ENCODE measurements at places on chromosomes 1 and 21.

- DNase-seq = no peak
Observed at GRCh38 chr1:29227511-29227910, 3.2 kb downstream of the MECR start.

- DNase-seq = no peak
Observed at GRCh38 chr1:158017800-158018595, 24.6 kb downstream of the KIRREL1 start.

GRCh38 chr1:23483321-23484252 lies at the start of gene ASAP3:
TSS of gene ASAP3 (minus strand) at chr1:23484179. CDS start at chr1:23484133, 46 bp downstream.
- DNase-seq = no peak

GRCh38 chr1:44655609-44656008 lies 18.7 kb downstream of the TMEM53 start:
- DNase-seq = no peak

DNA sequence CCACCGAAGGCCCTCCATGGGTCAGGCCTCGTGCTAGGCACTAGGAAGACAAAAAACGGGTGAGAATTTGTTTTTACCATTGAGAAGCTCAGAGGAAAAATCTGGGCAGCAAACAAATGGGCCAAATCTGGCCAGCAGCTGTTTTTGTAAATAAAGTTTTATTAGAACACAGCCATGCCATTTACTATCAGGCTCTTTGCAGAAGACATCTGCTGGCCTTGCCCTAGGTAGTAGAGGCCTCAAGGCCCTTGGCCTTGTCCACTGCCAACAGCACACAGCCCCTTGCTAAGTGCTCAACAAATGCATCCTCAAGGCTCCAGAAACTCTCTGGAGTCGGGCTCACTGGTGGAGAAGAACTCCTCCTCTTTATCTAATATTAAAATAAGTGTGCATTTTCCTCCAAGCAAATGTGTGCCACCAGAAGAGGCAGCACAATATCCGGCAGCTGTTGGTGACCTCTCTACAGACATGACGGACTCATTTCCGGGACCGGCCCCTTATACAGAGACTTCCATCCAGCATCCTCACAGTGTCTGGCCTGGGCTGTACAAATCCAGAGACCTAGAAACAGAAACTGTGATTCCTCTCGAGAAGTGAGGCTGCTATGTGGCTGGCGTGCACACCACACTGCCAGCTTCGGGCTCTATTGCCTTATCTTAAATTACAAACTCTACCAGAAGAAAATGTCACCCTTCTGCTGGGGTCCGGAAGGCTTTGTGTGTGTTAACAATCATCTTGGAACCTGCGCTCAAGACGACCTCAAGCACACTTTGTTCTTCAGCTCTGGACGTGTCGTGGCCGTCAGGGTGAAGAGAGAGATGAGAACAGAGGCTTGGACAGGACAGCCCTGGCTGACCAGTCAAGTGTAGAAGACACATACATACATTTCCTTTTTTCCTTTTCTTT lies 203.9 kb downstream of the TOMM20 start:
- DNase-seq = no peak

DNA sequence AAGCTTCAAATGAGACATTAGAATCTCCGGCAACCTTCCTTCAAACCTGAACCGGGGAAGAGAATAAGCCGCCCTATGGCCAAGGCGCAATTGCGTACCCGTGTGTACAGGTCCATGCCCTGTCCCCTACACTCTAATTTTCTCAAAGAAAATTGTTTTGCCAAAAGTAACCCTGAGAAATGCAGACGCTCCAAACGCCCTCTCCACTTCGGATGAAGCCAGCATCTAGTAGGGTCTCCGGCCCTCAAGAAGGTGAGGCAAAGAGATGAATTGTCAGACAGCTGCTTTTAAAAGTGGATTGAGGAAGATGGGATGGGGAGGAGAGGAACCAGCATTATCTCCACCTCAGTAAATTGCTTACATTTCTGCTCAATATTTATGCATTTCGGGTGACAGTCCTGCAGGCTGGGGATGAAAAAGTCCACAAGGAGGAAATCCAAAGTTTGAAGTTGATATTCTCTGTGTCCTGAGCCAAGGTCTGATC lies 630 bp upstream of the LHX9 start:
- no peak for DNase-seq

DNA sequence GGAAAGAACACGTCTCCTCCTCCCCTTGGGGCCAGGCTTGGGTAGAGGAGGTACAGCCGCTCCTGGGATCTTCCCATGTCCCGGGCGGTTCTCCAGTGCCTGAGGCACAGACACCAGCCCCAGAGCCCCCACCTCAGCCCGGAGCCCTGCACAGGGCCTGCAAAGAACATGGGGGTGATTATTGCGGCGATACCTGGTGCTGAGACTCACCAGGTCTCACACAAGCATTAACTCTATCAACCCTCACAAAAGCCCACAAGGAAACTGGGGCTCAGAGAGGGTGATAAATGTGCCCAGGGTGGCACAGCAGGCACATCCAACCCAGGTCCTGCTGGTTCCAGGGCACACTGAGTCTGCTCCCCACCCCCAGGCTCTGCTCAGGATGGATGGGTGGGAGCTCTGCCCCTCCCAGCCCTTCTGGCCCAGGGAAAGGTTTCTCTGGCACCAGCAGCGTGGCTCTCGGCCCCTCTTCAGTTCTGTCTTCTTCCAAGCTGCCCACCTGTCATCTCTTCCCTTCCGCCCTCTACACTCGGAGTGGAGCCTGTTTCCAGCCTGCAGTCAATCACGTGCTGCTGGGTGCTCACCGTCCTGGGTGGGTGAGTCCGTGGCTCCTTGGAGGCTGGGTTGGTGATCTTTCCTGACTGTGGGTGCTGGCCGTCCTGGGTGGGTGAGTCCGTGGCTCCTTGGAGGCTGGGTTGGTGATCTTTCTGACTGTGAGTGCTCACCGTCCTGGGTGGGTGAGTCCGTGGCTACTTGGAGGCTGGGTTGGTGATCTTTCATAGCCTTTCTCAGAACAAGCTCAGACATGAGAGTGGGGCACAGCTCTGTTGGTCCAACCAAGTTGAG lies 53.6 kb upstream of the AJAP1 start:
- DNase-seq = no peak

DNA sequence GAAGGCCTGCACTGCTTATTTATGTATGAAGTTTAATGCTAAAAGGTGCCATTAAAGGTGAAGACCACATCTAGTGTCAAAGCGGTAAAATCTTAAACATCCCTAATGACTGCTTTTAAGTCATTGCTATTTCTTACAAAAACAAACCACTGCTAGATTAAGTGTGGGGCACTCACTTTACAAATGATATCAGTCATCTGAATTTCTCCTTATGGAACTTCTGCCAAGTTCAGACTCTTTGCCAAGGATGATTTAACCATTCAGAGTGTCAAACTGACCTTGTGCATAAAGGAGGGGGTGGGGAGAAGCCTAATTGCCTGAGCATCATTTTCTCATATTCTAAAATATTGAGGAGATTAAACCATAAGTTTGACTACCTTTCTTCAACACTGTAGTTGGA lies 271.5 kb downstream of the TGFB2 start:
- DNase-seq = no peak

- no peak for DNase-seq
Observed at GRCh38 chr1:159051436-159051835, 25.1 kb downstream of the AIM2 start.

DNA sequence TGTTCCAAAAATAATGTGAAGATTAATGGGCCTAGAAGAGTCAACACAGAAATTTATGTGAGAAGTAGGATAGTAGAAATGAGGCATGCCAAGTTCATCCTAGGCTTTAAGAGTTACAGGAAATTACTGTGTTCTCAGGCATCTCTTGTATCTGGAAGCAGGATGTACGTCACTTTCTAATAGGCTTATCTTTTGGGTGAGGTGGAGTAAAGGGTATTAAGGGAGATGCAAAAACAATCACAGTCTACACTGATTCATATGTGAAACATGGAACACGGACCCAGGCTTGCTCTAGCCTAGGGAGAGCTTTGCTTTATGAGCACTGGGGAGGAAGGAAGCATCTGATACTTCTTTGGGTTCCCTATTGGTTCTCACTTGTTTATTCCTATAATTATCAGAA lies 84.5 kb upstream of the RGS4 start:
- DNase-seq = no peak

DNA sequence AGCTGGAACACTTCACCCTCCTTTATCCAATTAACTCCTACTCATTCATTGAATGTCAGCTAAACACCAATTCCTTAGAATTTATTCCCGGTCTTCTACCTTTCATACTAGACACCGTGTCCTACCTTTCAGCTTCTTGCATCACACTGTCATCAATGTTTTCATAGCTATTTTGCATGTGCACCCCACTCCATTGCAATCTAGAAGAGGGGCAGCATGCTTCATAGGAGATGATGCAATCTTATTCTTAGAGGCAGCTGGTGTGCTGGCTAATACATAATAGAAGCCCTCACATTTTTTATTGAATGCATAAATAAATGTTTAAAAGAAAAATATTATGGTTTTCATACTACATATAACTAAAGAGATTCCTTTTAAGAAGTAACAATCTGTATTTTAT lies 123.6 kb downstream of the DSCAM start:
- DNase-seq = no peak

- DNase-seq = no peak
Observed at GRCh38 chr1:65235867-65236805, 73.2 kb upstream of the DNAJC6 start.

DNA sequence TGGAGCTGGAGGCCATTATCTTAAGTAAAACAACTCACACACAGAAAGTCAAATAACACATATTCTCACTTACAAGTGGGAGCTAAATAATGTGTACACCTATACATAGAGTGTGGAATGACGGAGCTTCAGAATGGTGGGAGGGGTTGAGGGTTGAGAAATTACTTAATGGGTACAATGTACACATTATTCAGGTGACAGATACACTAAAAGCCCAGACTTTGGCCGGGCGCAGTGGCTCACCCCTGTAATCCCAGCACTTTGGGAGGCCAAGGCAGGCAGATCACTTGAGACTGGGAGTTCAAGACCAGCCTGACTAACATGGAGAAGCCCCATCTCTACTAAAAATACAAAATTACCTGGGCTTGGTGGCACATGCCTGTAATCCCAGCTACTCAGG lies 24.9 kb upstream of the LRIG2 start:
- no peak for DNase-seq

DNA sequence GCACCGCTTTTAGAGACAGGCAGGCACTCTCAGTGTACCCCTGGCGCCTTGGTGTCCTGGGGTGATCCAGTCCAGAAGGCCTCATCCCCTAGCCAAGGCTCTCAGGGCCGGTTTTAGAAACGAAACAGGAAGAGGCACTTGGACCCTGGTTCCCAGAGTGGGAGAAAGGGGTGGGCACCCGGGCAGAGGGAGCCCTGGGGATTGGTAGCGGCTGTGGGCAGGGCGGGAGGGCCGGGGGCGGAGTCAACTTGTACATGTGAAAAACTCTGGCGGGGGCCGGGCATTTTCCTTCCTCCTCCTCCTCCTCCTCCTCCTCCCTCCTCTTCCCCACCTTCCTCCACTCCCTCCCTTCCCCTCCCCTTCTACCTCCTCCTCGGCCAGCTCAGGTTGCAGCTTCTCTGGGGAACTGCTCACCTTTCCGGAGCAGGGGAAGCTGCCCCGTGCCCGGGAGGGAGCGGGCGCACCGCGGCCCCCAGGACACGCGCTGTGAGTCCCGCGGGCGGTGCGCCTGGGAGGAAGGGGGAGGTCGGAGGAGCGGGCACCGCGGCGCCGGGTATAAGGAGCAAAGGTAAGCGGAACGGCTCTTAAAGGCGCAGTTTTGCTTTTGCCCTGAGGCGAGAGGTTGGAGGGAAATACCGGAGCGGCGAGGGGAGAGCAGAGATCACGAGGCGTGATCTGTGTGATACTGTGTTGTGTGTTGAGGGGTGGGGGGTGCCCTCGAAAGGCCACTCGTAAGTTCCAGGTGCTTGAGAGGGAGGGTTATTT lies at the start of gene CDK18:
CDK18 (plus strand) TSS at position 359 of the 765 bp plus-strand sequence. CDS start 18,499 bp downstream, outside the sequence.
- DNase-seq = no peak

DNA sequence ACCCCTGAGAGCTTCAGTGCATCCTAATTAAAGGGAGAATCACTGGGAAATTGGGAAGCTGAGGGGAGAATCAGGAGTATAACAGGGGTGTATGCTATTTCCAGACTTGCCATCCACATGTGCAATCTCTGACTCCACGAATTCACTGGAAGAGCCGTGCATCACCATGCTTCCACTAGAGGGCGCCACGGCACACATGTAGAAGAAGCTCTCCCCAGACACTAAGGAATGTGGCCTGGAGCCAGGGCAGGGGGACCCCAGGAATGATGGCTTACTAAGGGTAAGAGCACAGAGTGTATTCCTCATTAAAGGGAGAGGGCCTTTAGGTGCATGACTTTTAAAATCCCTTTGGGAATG lies 81.5 kb downstream of the ABCA4 start:
- no peak for DNase-seq

DNA sequence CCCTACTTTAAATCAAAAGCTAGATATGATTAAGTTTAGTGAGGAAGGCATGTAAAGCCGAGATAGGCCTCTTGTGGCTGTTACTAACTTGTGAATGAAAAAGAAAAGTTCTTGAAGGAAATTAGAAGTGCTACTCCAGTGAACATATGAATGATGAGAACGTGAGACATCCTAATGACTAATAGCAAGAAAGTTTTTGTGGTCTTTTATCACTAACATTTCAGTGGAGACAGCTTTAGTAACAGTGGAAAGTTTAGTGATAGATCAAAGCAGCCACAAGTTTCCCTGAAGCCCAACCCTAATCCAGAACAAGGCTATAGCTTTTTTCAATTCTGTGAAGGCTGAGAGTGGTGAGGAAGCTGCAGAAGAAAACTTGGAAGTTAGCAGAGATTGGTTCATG lies 73.6 kb upstream of the LRRC8B start:
- DNase-seq = no peak

DNA sequence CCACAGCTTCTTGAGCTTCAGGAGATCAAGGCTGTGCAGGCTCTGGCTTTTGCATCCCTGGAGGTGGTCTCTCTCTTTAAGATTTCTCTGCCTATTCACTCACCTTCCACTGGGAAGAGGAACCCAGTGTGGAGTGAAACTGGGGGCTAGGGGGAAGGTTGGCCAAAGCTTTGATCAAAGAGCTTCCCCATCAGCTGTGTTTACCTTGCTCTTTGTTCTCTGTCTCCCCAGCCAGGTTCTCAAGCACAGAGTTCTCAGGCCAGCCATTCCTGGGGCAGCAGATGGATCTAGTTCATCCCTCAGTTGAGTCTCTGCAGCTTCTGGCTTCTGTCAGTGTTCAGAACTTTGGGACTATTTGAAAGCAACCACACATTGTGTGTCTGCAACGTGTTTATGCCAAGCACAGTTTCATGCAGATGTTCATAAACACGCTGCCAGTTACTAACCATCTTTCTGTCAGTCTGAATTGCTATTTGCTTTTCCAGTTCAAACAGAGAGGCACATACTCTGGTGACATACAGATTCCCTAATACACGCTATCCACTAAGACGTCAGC lies 17.2 kb upstream of the MRPS14 start:
- DNase-seq = no peak

DNA sequence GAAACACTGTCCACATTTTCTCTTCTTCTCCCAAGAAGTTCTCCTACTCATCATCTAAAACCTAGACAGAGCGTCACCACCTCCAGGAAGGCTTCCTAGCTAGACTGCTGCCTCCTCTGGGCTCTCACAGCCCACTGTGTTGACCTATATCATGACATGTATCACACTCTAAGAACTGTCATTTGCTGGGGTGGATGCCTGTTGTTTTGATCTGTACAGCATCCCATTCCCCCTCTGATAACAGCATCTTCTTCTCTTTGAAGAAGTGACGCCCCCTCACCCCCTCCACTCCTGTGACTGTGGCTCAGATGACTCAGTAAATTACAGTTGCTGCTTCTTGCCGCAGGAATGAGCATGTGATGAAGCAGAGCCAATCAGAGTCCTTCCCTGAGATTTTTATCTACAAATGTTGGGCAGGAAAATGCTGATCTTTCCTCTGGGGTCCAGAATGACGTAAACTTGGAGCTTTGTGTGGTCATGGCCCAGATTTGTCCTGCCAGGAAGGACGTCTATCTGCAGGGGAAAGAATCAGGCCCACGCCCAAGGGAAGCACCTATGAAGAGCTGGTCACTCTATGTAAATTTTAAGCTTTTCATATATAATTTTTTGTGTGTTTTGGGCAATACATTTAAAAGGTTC lies 28.0 kb upstream of the FOXO6 start:
- no peak for DNase-seq
